ENCODE measurements at places on chromosomes 2 and 18. TPM values are rescaled to one million over a fixed set of nuclear protein-coding genes. Genes with fewer than 3 reads are reported as not detected.

GRCh38 chr2:182593394-182593975 is 122.6 kb upstream of the DNAJC10 start:
- no peak for DNase-seq

GRCh38 chr18:41370740-41371139 is 584.3 kb upstream of the PIK3C3 start:
- DNase-seq: no peak

DNA sequence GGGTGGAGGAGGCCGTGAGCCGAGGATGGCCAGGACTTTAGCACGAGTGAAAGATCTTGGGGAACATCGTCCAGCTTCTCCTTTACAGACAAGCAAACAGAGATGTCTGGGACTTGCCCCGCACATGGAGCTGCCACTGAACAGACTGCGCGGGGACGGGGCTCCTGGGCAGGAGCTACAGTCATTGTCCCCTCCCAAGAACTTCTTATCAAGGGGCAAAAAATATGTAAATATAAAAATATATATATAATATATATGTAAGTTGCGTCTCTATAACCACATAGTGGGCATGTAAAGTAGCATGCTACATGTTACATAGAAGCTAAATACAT is 245.0 kb upstream of the SALL3 start:
- no peak for DNase-seq

GRCh38 chr2:52178845-52179244 is 1146.9 kb upstream of the NRXN1 start:
- no peak for DNase-seq

DNA sequence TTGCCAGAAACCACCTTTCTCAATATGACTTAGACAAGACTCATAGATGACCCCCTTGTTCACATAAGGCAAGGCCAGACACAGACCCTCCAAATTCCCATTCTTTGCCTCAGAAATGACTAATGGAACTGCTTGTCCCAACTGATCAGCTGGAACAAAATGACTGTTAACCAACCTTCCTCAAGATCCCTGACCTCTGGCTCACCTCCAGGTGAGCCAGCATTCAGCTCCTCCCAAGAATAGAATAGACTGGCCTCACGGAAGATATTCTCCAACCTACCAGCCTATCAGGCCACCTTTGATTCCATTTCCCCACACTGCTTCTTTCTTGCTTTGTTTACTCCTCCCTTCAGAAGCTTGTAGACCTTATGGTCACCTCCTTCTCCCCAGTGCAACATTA is 195.7 kb upstream of the VWC2L start:
- no peak for DNase-seq

DNA sequence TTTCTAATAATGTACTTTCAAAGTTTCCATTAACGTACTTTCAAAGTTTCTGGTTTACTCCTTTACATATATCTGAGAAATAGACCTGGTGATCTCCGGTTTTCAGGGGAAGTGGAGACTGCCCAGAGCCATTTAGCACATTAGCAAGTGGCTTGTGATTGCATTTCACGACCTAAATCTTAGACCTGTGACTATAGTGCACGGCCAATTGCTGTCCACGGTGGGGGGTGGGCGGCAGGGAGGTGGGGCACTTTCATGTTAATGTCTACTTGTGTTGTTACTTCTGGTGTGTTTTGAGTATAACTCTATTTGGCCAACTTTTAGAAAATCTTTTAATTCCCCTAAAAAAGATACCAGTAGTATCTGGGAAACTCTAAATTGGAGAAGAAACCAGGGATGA is 11.3 kb downstream of the GATA6 start:
- DNase-seq: no peak

- no peak for DNase-seq
Observed at GRCh38 chr18:37712776-37713175, 147.2 kb upstream of the CELF4 start.

DNA sequence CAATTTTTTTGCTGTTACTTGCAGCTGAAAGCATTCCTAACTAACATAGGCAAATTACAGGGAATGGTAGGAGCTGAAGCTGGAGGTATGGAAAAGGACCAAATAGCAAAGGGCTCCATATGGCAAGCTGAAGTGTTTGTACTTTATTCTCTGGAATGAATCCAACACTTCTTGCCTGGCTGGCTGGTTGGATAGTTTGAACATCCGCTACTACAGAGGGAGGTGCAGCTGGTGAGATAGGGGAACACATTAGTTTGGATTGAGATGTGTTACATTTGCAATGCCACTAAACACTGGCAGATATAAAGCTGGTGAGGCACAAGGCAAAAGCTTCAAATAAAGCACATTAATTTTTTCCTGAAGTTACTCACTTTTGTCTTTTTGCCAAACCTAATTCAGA is 291.5 kb downstream of the SP3 start:
- DNase-seq: no peak

GRCh38 chr2:140711867-140712266 is 1418.9 kb downstream of the LRP1B start:
- DNase-seq: no peak

The SRD5A2 gene
- not detected for total RNA-seq

The RAB27B gene
- total RNA-seq: not detected

The DGKD gene
- total RNA-seq: 89.6 TPM

Measured in activated CD8-positive, alpha-beta T cell treated with anti-CD3 and anti-CD28 coated beads for 36 hours (primary cell).